ENCODE measurements at places on chromosomes 5 and 9.

GRCh38 chr5:131297886-131298285 lies 34.0 kb downstream of the CDC42SE2 start:
- no peak for DNase-seq

DNA sequence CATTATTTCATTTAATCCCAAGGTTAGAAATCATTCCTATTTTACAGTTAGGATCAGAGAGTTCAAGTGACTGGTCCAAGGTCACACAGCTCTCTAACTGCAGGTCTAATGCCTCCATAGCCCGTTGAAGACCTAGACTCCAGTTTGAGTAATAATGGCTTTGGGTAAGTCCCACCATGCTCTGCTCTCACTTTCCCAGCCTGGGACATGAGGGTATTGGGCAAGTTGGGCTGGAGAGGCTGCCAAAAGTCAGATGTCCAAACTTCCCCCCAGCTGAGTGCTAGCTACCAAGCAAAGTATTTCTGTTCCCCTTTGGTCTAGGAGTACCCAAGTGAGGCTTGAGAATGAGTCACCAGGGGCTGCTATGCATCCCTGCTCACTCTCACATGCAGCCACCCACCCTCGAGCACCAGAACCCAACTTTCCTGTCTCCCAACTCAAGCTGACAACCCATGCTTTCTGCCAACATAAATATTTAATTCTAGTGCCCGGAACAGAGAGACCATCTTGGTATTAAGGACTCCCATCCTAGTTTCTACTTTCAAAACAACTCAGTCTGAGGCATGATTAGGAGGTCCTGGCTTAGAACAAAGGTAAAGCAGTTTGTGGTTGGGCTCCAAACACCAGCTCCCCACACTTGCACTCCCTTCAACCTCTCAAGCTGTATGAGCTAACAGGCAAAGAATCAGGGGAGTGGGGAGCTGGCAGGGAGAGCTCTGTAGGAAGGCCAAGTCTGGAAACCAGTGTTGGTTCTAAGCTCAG lies 236.5 kb upstream of the TRIM32 start:
- DNase-seq: peak; percentile 80

DNA sequence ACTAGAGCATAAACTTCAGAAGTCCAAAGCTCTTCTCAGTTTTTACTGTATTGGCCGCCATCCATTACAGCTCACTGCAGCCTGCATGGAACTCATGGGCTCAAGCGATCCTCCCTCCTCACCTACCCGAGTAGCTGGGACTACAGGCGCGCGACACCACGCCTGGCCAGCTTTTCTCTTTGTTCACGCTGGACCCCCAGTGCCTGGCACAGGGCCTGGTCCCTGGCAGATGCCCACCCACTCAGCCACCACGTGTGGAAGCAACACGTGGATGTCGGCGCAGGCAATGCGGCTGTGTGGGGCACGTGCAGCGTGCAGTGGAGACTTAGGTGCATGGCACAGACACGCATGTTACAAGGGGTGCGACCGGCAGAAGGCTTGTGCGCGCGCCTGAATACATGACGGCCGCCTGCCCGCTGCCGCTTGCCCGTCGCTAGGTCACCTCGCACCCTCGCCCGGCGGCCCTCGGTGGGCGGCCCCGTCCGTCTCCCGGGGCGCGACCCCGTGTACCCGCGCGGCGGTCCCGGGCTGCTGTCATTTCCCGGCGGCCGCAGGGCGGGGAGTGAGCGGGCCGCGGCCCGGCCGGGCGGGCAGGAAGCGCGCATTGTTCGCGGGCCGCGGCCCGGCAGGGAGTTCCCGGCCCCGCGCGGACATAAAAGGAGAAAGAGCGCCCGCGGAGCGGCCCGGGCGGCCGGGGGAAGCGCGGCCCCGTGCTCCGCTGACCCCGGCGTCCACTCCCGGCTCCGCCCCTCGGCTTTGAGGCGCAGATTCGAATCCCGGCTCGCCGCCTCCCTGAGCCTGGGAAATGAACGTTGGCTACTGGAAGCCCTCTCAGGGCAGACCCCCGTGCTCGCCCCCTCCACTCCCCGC lies 24.1 kb upstream of the PTGS1 start:
- DNase-seq: no peak

DNA sequence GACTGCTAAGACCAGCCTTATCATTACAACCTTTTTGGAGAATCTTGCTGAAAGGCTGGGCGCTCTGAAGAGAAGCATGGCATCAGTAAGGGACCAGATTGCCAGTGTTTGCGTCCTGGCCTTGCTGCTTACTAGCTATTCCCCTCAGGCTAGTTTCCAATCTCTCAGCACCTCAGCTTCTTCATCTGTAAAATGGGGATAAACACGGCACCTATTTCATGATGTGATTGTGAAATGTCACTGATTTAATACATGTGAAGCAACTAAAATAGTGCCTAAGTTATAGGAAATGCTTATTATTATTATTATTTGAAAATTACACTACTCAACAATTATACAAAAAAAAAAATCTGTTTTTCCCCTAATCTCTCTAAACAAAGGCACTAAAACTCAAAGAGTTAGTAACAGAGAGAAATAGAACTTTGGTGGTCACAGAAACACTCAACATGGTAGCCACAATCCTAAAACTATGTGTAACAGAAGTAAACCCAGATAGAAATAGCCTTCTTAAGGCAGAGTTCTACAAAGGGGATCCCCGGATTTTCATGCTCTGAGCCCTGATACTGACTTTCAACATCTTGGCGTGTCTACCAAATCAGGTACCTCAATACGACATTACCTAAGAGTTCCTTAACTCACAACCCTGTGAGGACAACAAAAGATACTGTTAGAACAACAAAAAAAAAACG lies 62.0 kb downstream of the ENC1 start:
- DNase-seq: no peak

DNA sequence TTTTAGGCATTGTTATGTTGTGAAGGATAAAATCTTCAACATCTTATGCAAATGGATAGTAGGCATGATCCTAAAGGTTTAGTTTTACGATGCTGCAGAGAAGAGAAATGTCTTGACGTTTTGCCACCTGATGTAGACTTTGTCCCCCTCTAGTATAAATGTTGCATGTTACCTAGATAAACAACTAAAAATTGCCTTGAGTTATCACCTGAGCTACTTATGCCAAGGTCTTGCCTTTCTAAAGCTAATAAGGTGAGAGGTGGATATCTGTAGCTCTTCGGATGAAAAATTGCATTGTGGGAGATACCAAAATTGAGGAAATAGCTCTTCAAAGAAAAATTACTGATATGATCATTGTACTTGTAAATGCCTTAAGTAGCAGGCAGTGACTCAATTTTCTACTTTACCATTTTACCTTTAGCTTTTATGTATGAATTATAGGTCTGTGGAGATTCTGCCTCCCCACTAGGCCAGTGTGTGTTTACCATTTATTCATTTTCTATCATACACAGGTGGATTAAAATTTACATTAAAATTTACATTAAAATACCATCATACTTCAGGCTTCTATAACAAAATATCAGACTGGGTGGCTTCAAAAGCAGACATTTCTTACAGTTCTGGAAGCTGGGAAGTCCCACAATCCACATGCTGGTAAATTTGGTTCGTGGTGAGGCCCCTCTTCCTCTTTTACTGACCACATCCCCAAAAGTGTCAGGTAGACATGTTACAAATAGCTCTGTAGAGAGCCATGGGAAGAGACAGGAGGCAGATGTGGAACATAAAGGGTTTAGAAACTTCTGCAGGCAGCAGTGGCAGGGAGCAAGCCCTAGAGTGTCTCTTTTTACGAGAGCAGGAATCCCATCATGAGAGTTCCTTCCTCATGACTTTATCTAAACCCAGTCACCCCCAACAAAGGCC lies 100.7 kb upstream of the ERBIN start:
- no peak for DNase-seq

DNA sequence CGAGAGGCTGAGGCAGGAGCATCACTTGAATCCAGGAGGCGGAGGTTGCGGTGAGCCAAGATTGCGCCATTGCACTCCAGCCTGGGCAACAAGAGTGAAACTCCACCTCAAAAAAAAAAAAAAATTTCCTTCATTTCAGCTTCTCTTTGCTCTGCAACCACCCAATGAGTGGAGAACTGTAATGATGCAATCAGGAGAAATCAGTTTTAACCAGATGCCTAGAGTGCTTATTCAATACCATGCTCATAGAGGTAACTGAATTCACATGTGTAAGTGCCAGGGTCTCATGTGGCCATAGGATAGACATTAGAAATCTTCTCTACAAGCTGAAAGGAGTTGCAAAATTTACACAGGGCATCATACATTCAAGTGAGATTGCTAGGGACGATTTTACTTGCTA lies 70.6 kb downstream of the HMHB1 start:
- DNase-seq: peak; percentile 71

DNA sequence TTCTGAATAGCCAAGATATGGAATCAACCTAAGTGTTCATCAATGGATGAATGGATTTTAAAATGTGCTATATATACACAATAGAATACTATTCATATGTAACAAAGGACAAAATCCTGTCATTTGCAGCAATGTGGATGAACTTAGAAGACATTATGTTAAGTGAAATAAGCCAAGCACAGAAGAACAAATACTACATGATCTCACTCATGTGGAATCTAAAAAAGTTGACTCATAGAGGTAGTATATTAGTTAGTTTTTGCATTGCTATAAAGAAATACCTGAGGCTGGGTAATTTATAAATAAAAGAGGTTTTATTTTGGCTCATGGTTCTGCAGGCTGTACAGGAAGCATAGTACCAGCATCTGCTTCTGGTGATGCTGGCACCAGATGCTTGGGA lies 8.1 kb downstream of the CATSPER3 start:
- DNase-seq: no peak

Measured in fibroblast of skin of right quadriceps (primary cell).